ENCODE measurements at places on chromosomes 1 and 21. TPM values are rescaled to one million over a fixed set of nuclear protein-coding genes. Genes with fewer than 3 reads are reported as not detected.

The OR2L2 gene
- not detected for total RNA-seq

The PTPN22 gene
- 1.1 TPM for total RNA-seq

The FCRL4 gene
- total RNA-seq, result not detected

The TMIGD3 gene
- not detected for total RNA-seq

The BGLAP gene
- not detected for total RNA-seq

The MLLT11 gene
- total RNA-seq, result 17.5 TPM

The SELENOF gene
- 105 TPM for total RNA-seq

Measured in airway epithelial cell (primary cell).